Stimulated activated CD4-positive, alpha-beta T cell treated with anti-CD3 and anti-CD28 coated beads, Interleukin-2, amount 100 ng/mL, for 24 hours (primary cell): ENCODE measurements at places on chromosomes 5 and 9.

- DNase-seq = no peak
Observed at GRCh38 chr5:175344331-175345195, 99.4 kb downstream of the DRD1 start.

- DNase-seq = no peak
Observed at GRCh38 chr5:33184367-33184766, 256.4 kb upstream of the TARS1 start.

- DNase-seq = no peak
Observed at GRCh38 chr5:74145951-74146350, 494.6 kb downstream of the ENC1 start.

GRCh38 chr5:129419292-129419691 lies 40.8 kb upstream of the ADAMTS19 start:
- DNase-seq = no peak

DNA sequence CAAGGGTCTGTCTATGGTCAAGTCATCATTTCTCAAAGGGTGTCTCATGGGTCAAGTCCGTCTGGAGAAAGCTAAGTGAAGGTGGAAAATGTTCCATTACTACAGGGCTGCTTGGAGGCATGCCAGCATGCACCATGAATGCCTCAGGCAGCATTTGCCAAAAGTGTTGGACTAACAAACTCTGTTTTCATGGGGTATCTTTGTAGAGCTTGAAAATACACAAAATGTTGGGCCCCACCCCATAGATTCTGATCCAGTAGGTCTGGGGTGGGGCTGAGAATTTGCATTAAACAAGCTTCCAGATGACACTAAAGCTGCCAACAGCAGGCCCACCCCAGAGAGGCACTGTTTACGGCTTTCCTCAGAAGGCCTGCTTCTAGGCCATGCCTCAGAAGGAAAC lies 75.0 kb upstream of the FRRS1L start:
- no peak for DNase-seq

DNA sequence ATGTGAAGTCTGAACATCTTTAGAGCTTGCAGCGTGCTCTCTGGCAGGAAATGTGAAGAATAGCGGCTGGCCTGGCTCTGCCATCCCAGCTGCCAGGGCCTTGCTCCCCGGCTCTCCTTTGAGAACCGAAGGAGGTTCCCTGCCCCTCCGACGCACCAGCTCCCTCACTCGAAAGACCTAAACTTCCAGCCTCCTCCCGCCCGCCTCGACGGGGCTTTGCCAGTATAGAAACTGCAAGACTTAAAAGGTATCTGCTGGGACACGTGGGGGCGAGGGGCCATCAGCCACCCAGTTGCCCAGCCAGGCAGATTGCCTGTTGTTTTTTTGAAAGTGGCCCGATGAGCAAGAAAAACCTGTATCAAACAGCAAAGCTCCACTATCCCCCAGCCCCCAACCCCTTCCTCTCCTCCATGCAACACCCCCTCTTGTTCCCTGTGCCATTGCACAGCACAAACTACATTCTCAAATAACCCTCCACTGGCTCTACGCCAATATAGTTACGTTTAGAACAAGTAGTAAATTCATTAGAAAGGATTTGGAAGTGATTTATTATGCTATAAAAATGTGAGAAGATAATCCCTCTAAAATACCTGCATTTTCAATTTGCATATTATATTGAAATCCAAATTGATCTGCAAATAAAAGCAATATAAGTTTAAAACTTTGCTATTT lies 331.9 kb downstream of the MED10 start:
- DNase-seq = no peak

DNA sequence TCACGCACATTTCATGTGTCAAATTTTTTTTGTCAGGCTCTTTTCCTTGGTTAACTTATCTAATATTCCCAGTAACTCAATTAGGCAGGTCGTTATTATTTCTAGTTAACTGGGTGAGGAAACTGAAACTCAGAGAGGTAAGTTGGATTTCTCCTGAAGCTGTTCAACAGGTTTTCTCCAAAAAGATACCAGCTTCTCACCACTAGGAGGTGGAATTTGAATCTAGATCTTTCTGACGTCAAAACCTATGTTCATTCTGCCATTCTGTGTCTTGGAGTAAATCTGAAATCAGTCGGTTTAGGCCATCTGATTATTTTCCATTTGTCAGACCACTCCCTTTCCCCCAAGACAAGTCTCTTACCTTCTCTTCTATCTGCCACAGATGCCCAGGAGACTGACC lies 572.9 kb downstream of the ACTL7B start:
- DNase-seq = no peak

DNA sequence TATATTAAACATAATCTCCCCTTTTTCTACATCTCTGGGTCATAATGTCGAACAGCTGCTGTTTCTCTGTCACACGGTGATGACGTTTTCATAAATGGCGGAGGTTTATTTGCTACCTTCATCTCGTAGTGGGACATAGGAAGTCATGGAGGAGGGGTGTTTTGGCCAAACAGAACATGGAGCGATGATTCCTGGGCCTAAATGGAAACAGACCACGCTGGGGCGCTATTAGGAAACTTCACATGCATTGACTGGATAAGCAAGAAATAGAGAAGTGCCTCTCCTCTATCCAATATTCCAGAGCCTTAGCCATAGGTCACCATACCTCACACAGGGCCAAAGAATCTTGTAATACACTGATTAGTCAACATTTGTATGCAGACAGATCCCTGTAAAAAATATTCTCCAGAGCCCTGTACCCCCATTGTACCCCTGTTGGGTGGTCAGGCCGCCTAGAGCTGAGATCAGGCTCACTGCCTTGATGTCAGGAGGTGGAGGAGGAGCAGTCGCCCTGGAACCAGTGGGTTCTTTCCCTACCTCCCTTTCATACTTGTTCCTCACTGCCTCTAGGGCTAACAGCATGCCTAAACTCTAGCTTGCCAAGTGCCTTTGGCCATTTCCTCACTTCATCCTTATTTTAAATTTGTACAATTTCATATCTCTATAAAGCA lies 77.8 kb upstream of the SPIN1 start:
- DNase-seq = no peak
